ENCODE measurements at places on chromosomes 1 and 21.

- no peak for DNase-seq
Measured at GRCh38 chr1:2789164-2789985, 12.1 kb downstream of the TTC34 start.

DNA sequence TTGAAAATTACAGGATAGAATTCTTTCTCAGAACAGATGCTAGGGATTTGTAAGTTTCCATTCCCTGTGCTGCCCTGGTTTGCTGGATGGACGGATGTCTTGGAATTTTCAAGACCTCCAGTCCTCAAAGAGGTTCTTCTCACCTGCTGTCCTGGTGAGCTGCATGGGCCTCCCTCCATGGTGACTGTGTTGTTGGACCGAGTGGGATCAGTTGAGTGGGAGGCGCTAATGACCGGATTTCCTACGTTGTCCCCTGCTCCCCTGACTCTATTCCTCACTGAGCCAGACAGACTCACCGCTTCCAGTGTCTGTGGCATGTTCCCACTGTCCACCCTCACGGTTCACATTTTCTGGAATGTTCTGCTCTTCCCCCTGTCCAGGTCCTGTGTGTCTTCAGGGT is 229.8 kb downstream of the CAMTA1 start:
- no peak for DNase-seq

DNA sequence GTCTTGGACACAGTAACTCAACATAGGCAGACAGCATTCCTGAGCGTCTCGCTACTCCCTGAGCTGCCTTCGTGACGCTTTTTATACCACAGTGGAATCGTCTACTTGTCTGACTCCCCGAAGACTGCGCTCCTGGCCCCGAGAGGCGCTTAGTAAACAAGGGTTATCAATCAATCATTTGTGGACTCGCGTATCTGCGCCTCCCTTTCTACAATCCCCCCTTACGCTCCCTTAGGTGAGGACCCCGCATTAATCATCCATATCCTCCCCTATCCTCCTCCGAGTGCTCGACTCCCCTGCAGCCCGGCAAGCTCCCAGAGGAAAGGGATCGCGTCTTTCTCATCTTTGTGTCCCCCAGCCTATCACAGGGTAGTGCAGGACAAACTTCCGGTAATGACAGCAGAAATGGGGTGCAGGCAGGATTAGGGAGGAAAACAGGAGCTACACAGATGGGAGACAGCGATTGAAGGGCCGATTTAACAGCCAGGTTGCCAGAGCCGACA is 522 bp downstream of the TMEM59 start:
- peak; percentile 11 for DNase-seq

GRCh38 chr1:25799935-25800702 is at the start of gene SELENON:
Gene SELENON (plus strand): TSS chr1:25800193. CDS start chr1:25800231, 38 bp downstream.
- DNase-seq = peak; percentile 10

DNA sequence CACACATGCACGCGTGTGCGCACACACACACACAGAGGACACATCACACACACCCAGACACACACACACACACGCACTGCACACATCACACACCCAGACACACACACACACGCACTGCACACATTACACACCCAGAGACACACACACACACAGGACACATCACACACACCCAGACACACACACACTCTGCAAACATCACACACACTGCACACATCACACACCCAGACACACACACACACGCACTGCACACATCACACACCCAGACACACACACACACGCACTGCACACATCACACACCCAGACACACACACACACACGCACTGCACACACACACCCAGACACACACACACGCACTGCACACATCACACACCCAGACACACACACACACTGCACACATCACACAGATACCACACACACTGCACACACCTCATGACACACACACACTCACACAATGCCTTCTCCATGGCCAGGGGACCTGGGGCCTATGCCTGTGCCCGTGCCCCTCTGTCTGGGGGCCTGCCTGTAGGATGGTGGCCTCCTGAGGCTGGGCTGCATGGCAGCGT is 24.4 kb downstream of the CRYAA start:
- DNase-seq = no peak

Data from NCI-H1694 (cell line).